NCI-H82 (cell line): ENCODE measurements at places on chromosomes 16 and 17.

DNA sequence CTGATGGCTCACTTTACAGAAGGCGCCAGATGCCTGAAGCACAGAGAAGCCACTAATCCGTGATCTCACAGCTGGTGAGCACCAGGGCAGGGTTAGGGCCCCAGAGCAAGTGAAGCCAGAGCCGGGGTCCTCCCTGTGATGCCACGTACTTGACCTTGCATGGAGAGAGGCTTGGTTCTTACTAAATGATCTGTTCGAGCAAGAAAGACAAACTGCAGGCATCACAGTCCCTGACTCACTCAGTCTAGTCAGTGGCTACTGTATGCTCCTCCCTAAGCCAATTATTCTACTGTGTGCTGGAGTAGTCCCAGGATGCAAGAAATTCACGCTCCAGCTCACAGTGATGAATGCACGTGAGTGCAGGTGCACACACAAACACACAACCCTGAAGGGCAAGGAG is 55.4 kb downstream of the SDK2 start:
- peak; percentile 95 for DNase-seq

DNA sequence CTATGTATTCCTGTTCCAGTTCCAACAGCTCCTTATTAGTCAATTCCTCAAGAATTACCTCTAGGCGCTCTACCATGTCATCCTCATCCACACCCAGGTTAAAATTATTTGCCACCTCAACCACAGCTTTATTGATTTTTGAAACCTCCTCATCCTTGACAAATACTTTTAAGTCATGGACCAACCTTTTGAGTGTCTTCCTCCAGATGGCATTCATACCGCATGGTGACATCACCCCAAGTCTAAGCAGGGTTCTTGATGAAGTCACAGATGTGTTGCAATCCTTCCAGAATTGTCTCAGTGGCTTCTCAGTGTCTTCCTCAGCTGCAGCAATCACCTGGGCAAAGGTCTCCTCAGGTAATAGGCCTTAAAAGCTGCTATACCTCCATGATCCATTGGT is 40.1 kb downstream of the BCL7C start:
- no peak for DNase-seq

GRCh38 chr16:47136099-47136842 is 7.5 kb downstream of the NETO2 start:
- no peak for DNase-seq

GRCh38 chr17:81086789-81087551 is 52.0 kb downstream of the BAIAP2 start:
- no peak for DNase-seq

DNA sequence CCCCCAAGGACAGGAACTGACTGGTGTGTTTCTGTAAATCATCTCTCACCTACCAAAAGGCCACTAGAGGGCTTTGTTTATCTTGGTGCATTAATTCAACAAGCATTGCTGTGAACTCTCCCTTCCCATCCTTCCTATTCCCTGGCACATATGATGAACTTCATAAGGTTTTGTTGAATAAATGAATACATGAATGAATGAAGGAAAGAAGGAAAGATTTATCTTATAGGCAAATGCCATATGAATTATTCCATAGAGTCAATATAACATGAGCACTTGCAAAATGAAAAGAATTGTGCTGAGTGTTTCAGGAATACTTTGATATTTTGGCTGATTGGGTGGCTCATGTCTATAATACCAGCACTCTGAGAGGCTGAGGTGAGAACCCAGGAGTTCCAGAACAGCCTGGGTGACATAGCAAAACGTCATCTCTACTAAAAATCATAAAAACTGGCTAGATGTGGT is 4.3 kb downstream of the SPDYE4 start:
- DNase-seq, result peak; percentile 65

- DNase-seq, result no peak
These were observed 2.5 kb downstream of the RSL1D1 start for GRCh38 chr16:11848842-11849241.

- no peak for DNase-seq
These were observed 14.7 kb upstream of the ZCCHC14 start for GRCh38 chr16:87507351-87508069.

GRCh38 chr16:11955713-11956123 is 9.3 kb upstream of the TNFRSF17 start:
- DNase-seq, result no peak

GRCh38 chr17:33082529-33083173 is 91.0 kb downstream of the SPACA3 start:
- DNase-seq, result no peak

DNA sequence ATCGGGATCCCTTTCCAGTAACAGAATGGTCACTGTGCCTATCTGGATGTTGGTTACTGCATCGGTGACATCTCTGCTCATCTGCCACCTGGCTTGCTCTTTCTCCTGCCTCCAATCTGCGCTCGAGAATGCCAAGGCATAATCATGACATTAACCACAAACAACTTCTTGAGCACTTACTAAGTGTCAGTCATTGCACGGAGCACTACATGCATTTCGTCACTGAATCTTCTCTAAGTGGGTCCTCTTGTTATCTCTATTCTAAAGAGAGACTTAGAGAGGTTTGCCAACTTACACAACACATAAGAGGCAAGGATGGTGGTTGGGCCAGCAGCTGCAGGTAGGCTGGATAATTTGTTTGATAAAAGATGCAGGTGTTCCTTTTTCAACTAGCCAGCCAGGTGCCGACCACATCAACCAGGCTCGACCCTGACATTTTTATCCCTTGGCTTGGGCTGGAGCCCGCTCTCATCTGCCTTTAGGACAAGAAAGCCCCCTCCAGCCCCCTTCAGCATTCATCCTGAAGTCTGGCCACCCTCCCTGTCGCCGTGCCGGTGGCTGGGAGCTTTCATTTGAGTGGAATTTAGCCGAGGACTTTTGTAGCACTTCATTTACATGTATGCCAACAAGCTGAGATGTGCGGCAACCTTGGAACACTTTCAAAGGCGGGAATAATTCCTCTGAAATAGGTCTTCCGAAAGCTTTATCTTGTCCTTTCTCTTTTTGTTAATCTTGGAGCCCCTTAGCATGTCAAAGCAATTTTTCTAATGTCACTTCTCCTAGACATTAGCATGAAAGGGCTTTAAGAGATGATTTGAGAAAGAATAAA is 89.3 kb upstream of the NKD1 start:
- DNase-seq, result no peak

- no peak for DNase-seq
These were observed 30.4 kb downstream of the CACNG1 start for GRCh38 chr17:67074781-67075180.

DNA sequence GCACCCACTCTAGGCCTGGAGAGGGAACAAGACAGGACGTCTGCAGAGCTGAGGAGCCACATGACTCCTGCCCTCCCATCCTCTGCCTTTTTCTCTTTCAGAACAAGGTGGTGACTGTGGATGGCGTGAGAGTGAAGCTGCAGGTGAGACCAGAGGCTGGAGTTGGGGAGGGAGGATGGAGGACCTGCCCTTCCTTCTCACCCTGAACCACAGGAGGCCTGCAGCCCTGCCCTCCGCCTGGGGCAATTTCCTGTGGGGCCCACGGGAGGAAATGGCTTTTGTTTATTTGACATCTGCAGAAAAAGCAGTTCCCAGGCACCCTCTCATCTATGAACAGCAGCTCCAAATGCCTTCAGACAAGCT is 5.1 kb downstream of the RAB37 start:
- no peak for DNase-seq

DNA sequence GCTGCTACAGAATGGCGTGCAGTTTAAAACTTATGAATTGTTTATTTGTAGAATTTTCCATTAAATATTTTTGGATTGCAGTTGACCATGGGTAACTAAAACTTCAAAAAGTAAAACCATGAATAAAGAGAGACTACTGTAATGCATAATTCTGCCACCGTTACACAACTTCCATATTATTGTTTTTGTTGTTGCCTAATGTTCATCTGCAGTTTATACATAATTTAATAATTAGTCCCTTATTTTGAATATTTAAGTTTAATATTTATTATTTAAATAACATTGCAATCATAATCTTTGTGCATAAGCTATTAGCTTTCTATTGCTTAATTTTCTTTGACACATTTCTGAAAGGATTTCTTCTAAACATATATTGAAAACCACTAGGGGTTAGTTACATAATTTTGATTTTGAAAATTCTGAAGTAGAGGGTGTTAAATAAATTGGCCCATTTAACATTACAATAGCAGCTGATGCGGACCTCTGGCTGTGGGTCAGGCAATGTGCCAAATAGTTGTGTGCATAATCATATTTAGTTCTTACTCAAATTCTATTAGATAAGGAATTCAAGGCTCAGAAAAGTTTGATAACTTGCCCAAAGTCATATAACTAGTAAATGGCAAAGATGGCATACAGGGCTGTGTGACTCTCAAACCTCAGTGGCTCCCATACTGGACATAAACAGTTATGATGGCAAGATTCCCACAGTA is 31.1 kb downstream of the PPM1E start:
- DNase-seq, result peak; percentile 11

- peak; percentile 95 for DNase-seq
These were observed 171.0 kb downstream of the KATNIP start for GRCh38 chr16:27720731-27721530.

DNA sequence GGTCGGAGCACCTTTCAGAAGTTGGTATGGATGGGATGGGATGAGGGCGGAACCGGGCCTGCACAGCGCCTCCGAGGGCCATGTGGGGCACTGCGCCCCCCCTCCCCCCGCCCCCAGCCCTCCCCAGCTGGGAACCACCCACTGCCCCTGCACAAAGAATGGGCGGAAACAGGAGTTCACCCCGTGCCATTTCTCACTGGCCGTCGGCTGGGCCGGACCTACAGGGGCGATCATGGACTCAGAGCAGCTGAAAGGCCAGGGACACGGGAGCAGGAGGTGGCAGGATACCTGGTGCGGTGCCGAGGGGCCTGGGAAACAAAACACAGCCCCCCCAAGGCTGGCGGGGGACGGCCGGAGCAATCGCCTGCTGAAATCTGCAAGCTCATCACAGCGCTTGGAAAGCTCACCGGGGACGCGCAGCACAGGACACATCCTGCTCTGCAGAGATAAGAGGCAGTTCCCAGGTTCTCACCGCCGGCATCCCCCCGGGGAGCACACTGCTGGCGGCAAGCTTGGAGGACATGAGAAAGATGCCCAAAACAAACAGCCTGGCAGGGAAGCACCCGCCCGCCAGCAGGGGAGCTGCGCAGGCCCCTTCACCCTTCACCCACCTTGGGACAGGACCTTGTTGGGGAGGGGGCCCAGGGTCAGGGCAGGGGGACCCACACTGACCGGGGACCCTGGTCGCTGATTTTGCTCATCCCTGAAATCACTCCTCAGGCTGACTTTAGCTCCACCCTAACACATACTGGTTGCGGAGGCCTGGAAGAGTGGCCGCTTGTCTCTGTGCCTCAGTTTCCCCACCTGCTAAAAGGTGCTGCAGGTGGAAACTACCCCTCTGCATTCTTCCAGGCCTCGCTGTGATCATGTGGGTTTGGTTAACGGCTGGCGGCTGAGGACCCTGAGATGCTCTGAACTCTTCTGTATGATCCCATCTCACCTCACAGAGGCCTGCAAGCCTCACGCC is 263.9 kb downstream of the C16orf95 start:
- no peak for DNase-seq

GRCh38 chr17:50593321-50593720 is 32.8 kb downstream of the CACNA1G start:
- DNase-seq, result peak; percentile 96

DNA sequence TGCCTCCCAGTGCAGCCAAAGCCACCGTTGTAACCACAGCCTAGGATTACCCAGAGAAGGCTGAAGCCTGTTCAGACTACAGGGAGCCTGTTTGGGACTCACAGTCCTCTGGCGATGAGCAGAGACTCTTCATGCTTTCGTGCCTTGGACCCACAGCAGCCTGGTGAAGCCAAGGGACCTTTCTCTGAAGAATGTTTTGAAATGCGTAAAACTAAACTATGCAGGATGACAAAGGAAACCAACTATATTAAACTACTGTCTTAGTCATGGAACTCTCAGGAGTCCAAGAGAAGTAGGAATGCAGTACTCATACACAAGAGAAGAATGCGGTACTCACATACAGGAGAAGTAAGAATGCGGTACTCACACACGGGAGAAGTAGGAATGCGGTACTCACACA is 20.9 kb downstream of the ABR start:
- DNase-seq, result no peak

- DNase-seq, result no peak
These were observed 16.9 kb downstream of the SCN4A start for GRCh38 chr17:63955791-63956190.
